ENCODE measurements at places on chromosomes 3 and 15. TPM values are rescaled to one million over a fixed set of nuclear protein-coding genes. Genes with fewer than 3 reads are reported as not detected.

BUB1B gene
- polyA plus RNA-seq: 12.5 TPM

SERINC4 gene
- polyA plus RNA-seq: 0.55 TPM

ZMYND10 gene
- 0.94 TPM for polyA plus RNA-seq

PRRT3 gene
- polyA plus RNA-seq: 0.92 TPM

CLDN18 gene
- 0.69 TPM for polyA plus RNA-seq

MAP4 gene
- polyA plus RNA-seq: 433 TPM

Measured in muscle of back (tissue), 13 donors.